Stimulated activated naive B cell treated with anti-CD40 and anti-IgM and Interleukin-4, amounts not matched to agents 10 μg/mL and 1 μg/mL and 100 μg/mL, for 72 hours (primary cell): ENCODE measurements at places on chromosomes 11 and 22.

DNA sequence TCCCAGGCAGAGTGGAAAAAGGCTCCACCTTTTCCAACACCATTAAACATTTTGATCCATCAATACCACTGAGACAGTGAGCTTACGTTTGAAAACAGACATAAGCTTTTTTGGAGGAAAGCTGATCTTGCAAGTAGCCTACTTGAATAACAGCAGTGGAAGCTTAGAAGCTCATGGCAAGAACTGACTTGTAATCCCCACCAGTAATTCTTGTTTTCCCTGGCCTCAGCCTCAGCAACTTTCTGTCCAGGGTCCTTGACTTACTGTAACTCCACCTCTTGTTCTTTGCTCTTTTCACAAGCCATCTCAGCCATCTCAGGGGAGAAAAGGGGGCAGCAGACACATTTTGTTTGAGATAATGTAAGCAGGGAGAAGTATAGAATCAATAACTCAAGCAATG, 12.3 kb upstream of the MPZL2 start:
- H3K4me1 ChIP-seq = peaks cover 13% of the 10 kb centered on the region
- H3K36me3 ChIP-seq = peaks cover 3% of the 10 kb centered on the region
- no peak overlapping the region for H3K4me3 ChIP-seq
- no peak for DNase-seq
- peaks cover 44% of the 10 kb centered on the region for H3K27me3 ChIP-seq

- no peaks in the 10 kb centered on the region for H3K36me3 ChIP-seq
- H3K4me1 ChIP-seq = no peaks in the 10 kb centered on the region
- H3K27ac ChIP-seq = no peak overlapping the region
- no peak overlapping the region for H3K4me3 ChIP-seq
- H3K27me3 ChIP-seq = peaks cover 12% of the 10 kb centered on the region
Measured at GRCh38 chr11:122308226-122308625, 192.2 kb upstream of the BLID start.

DNA sequence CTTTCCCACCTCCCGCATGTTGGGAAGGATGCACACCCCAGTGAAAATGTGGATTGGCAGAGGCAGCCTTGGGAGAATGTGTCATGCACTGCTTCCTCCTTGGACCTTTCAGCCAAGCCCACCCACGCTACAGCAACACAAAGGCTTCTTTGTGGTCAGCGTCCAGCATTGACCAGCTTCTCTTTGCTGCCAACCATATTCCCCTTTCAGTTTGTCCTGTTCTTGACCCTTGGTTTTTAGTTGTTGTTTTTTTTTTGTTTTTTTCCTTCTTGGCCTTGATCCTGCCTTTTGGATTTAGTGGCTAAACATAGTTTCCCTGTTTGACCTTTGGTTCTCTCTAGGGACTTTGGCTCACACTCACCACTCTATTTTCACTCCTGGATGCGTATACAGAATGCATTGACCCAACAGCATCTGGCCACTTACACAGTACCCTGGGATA, 573.6 kb downstream of the INSC start:
- no peaks in the 10 kb centered on the region for H3K27me3 ChIP-seq
- H3K4me1 ChIP-seq = no peaks in the 10 kb centered on the region
- no peaks in the 10 kb centered on the region for H3K36me3 ChIP-seq
- no peak for DNase-seq
- no peak overlapping the region for H3K4me3 ChIP-seq
- H3K27ac ChIP-seq = no peak overlapping the region

- H3K36me3 ChIP-seq = no peaks in the 10 kb centered on the region
- DNase-seq = no peak
- peaks cover 11% of the 10 kb centered on the region for H3K27me3 ChIP-seq
- no peak overlapping the region for H3K27ac ChIP-seq
- no peak overlapping the region for H3K4me3 ChIP-seq
- no peaks in the 10 kb centered on the region for H3K4me1 ChIP-seq
Measured at GRCh38 chr11:94755494-94755893, 12.7 kb upstream of the AMOTL1 start.

GRCh38 chr11:119886667-119887230, 157.7 kb upstream of the NECTIN1 start:
- no peaks in the 10 kb centered on the region for H3K4me1 ChIP-seq
- H3K4me3 ChIP-seq = no peak overlapping the region
- no peak for DNase-seq
- no peak overlapping the region for H3K27ac ChIP-seq

DNA sequence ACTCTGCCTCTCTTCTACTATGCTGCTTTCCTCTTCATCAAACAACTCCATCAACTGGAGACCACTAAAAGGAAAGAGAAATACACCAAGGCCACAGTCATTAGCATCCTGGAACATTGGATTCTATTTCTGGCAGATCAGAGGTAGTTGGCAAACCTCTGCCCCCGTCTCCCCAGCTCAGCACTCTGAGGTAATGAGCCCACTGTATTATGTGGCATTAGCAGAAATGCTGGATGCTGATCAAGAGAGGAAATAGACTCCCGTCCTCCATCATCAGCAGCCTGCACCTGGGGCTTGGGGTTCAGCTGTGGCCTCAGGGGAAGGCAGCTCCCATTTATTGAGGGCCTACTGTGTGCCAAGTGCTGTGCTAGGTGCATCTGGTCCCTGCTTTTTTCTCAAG, 9.0 kb upstream of the RASD2 start:
- no peak overlapping the region for H3K27ac ChIP-seq
- peaks cover 11% of the 10 kb centered on the region for H3K4me1 ChIP-seq

- peaks cover 28% of the 10 kb centered on the region for H3K27me3 ChIP-seq
- DNase-seq = no peak
- no peaks in the 10 kb centered on the region for H3K36me3 ChIP-seq
- H3K4me3 ChIP-seq = no peak overlapping the region
- peak overlapping the region; percentile 31 for H3K27ac ChIP-seq
- peaks cover 17% of the 10 kb centered on the region for H3K4me1 ChIP-seq
Measured at GRCh38 chr11:44725016-44725685, 1.6 kb upstream of the TSPAN18 start.

- H3K4me3 ChIP-seq = no peak overlapping the region
- no peaks in the 10 kb centered on the region for H3K27me3 ChIP-seq
- H3K36me3 ChIP-seq = no peaks in the 10 kb centered on the region
- no peaks in the 10 kb centered on the region for H3K4me1 ChIP-seq
- H3K27ac ChIP-seq = no peak overlapping the region
Measured at GRCh38 chr11:115984228-115984627, 480.0 kb upstream of the CADM1 start.

- H3K36me3 ChIP-seq = no peaks in the 10 kb centered on the region
- no peak overlapping the region for H3K27ac ChIP-seq
- no peak overlapping the region for H3K4me3 ChIP-seq
- no peak for DNase-seq
Measured at GRCh38 chr11:132579136-132579535, 953.2 kb downstream of the OPCML start.

- no peak for DNase-seq
- no peaks in the 10 kb centered on the region for H3K27me3 ChIP-seq
- no peak overlapping the region for H3K4me3 ChIP-seq
- H3K36me3 ChIP-seq = no peaks in the 10 kb centered on the region
Measured at GRCh38 chr11:16052750-16053149, 303.6 kb downstream of the SOX6 start.

GRCh38 chr11:44941259-44942021, 9.2 kb downstream of the TP53I11 start:
- peak overlapping the region; percentile 78 for H3K4me3 ChIP-seq
- peaks cover 52% of the 10 kb centered on the region for H3K36me3 ChIP-seq
- DNase-seq = no peak
- H3K27me3 ChIP-seq = no peaks in the 10 kb centered on the region
- H3K4me1 ChIP-seq = peaks cover 87% of the 10 kb centered on the region

- H3K27me3 ChIP-seq = no peaks in the 10 kb centered on the region
- H3K4me1 ChIP-seq = peaks cover 3% of the 10 kb centered on the region
- H3K36me3 ChIP-seq = peaks cover 29% of the 10 kb centered on the region
- H3K4me3 ChIP-seq = no peak overlapping the region
- H3K27ac ChIP-seq = no peak overlapping the region
- DNase-seq = no peak
Measured at GRCh38 chr11:890794-891540, 19.6 kb downstream of the CHID1 start.

DNA sequence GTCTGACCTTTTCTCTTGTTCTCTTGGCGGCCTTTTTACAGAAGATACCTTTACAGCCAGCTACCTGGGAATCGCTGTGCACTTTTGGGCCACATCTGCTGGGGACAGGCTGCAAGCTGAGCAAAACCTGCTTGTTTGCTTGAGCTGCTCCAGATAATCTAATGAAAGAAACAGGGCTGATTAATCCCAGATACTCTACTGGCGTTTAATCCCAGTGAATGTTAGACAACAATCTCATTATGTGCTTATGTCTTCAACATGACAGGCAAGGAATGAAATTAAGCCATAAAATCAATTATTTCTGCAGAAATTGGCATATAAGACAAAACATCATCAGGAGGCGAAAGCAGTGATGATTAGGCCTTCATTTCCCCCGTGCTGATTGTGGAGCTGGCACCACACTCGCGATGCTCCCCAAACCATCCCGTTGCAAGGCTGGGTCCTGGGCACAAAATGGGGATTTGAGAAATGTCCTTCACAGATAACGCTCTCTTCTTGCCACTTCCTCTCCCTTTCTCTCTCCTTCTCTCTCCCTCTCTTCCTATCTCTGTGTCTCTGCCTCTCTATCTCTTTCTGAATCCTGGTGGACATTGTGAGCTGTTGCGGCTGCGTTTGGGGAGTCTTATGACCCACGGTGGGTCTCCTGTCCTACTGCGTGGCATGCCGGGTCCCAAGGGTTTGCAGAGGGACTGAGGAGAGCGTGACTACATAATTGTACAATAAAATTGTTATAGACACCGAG, 1053.8 kb downstream of the TBC1D22A start:
- H3K27ac ChIP-seq = no peak overlapping the region
- H3K4me3 ChIP-seq = no peak overlapping the region
- no peaks in the 10 kb centered on the region for H3K36me3 ChIP-seq

DNA sequence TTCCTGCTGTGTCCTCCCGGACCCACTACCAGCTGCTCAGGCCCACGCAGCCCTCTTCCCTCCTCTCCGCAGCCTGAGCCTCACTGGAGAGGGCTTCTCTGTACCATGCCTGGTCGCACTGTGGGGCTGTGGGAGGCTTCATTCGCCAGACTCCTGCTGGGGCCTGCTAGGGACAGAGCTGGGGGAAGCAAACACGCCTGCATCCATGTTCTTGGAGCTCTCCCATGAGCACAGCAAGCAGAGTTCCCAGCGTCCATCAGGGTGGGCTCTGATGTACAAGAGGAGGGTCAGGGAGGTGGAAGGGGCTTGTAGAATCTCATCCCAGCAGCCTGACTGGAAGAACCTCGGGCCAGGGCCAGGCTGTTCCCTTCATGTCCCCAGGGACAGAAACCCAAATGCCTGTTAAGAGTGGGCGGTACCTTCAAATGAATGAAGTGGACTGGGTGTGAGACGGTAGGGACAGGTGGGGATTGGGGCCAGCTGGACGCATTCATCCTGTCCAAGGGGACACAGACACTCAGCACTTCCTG, 59.9 kb downstream of the MPPED1 start:
- no peaks in the 10 kb centered on the region for H3K4me1 ChIP-seq
- H3K27ac ChIP-seq = no peak overlapping the region
- H3K27me3 ChIP-seq = peaks cover 47% of the 10 kb centered on the region
- H3K36me3 ChIP-seq = no peaks in the 10 kb centered on the region

GRCh38 chr22:19970479-19971275, 29.1 kb upstream of the TXNRD2 start:
- H3K4me1 ChIP-seq = peaks cover 12% of the 10 kb centered on the region
- peaks cover 10% of the 10 kb centered on the region for H3K36me3 ChIP-seq
- peaks cover 8% of the 10 kb centered on the region for H3K27me3 ChIP-seq
- no peak overlapping the region for H3K27ac ChIP-seq
- no peak overlapping the region for H3K4me3 ChIP-seq
- peak; percentile 52 for DNase-seq

DNA sequence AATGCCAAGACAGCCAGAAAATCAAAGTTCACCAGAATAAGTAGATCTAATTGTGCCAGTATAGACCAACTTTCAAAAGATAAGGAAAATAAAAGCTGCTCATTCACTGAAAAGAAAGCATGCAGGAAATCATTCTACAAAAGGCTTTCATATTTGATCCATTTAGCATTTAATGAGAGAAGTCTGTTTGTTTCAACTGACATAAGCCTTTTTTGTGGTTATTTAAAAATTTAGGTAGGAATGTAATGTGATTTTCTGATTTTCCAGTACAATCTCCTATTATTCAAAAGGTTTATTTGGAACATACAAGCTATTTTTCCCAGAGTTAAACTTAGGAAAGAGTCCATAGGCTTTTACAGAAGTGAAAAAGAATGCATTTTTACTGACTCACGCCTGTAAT, 92.7 kb downstream of the SBF2 start:
- no peak for DNase-seq
- H3K4me3 ChIP-seq = no peak overlapping the region
- H3K4me1 ChIP-seq = no peaks in the 10 kb centered on the region
- peaks cover 5% of the 10 kb centered on the region for H3K36me3 ChIP-seq
- H3K27ac ChIP-seq = no peak overlapping the region

GRCh38 chr22:22878801-22879674, 8.6 kb upstream of the IGLL5 start:
- H3K27ac ChIP-seq = no peak overlapping the region
- DNase-seq = no peak
- no peaks in the 10 kb centered on the region for H3K27me3 ChIP-seq
- no peak overlapping the region for H3K4me3 ChIP-seq

- peaks cover 31% of the 10 kb centered on the region for H3K36me3 ChIP-seq
- H3K4me1 ChIP-seq = no peaks in the 10 kb centered on the region
- no peak overlapping the region for H3K4me3 ChIP-seq
Measured at GRCh38 chr11:31412946-31413345, 43.3 kb downstream of the DNAJC24 start.

DNA sequence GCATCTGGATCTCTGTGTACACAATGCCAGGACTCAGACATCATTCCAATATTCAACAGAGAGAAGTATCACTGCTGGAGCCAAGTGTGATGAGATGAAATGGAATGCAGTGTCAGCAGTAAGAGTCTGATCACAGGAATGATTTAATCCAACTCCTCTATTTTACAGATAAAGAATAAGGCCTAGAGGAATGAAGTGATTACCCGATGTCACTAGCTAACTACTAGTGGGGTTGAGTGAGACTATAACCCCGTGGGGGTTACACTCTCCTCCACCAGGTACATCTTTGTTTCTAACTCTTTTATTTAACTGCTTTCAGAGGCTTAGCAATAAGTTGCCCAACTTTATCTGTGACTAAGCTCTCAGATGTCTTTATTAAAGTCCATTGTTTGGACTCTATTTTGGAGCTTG, 94.2 kb upstream of the FAT3 start:
- no peaks in the 10 kb centered on the region for H3K27me3 ChIP-seq
- H3K36me3 ChIP-seq = no peaks in the 10 kb centered on the region
- no peak overlapping the region for H3K27ac ChIP-seq
- H3K4me1 ChIP-seq = no peaks in the 10 kb centered on the region
- no peak for DNase-seq

GRCh38 chr11:3224401-3225057, 5.9 kb upstream of the MRGPRG start:
- no peaks in the 10 kb centered on the region for H3K36me3 ChIP-seq
- no peaks in the 10 kb centered on the region for H3K4me1 ChIP-seq
- no peak for DNase-seq
- no peak overlapping the region for H3K27ac ChIP-seq
- H3K4me3 ChIP-seq = no peak overlapping the region
- H3K27me3 ChIP-seq = peaks cover 13% of the 10 kb centered on the region

GRCh38 chr11:25094085-25094802, 597.4 kb downstream of the LUZP2 start:
- H3K27me3 ChIP-seq = no peaks in the 10 kb centered on the region
- DNase-seq = no peak
- no peaks in the 10 kb centered on the region for H3K36me3 ChIP-seq
- H3K27ac ChIP-seq = no peak overlapping the region
- no peak overlapping the region for H3K4me3 ChIP-seq
- no peaks in the 10 kb centered on the region for H3K4me1 ChIP-seq
